ENCODE measurements at places on chromosomes 11 and 22.

DNA sequence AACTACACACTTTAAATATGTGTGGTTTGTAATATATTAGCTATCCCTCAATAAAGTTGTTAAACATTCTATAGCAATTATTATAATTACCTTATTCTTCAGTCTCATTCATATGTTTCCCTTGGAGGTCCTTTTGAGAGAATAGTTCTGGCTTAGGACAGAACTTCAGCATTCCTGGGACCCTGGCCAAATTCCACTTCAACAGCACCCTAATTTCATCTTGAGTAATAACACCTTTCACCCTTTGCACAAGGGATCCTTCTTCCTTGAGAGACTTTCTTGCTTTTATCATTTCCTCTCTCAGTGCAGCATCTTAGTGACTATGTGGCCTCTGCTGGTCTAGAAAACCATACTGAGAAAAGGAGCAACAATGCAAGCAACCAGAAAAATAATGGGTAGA is 255.9 kb downstream of the C11orf87 start:
- DNase-seq: no peak

DNA sequence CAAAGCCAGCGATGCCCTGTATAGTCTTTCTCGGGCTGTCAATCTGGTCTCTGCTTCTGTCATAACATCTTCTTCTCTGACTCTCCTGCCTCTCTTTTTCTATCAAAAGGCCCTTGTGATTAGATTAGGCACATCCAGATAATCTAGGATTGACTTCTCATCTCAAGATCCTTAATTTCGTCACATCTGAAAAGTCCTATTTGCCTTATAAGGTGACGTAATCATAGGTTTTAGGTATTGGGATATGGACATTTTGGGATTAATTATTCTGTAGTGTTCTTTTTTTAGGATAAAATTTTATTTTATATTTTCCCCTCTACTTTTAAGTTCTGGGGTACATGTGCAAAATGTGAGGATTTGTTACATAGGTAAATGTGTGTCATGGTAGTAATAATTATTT is 480.8 kb upstream of the CCDC90B start:
- DNase-seq: no peak

DNA sequence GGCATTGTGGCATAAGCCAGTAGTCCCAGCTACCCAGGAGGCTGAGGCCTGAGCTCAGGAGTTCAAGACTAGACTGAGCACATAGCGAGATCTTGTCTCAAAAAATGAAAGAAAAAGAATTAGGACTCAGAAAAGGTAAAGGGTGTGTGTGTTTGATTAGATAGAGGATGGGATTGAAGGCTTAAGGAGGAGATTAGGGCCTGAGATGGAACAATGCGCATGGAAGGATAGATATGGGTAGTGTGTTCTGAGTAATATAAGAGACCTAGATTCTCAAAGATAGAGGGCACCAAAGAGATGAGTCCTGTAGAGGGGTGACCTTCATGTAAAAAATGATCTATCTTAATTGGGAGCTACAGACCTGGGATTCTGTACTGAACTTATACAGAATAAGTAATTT is 17.3 kb upstream of the RAB30 start:
- no peak for DNase-seq

GRCh38 chr11:70415642-70416395 is 17.5 kb downstream of the CTTN start:
- no peak for DNase-seq

DNA sequence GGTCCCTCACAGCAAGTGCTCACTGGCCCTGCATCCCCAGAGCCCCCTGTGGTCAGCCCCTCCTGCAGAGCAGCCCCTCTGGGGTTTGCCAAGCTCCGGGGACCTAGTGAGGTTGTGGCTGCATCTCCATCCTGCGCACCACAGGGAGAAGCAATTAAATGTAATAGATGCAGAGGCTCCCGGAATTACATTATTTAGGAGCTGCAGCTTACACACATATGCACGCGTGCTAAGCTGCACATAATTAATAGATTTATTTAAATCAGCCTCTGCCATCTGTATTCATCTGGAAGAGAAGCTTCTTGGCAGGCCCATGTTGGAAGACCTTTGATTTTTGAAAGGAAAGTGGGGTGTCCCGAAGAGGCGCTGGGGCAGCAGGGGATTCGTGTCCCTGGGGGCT is 1271.5 kb downstream of the BRD1 start:
- no peak for DNase-seq

DNA sequence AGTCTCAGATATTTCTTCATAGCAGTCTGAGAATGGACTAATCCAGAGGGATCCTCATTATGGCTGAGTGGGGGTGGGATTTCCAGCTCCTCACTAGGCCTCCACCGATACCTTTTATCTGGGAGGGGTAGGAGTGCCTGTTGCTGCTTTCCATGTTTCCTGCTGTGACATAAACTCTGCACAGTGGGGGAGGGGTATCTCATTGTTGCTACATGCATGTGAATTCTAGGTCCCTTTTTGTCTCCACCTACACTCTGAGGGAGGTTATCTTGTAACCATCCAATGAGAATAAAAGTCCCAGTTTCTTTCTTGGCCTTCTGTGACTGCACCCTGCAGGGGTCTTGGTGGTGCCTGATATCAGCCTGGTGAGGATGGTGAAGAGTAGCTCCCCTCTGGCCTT is 60.5 kb downstream of the ADAMTS15 start:
- no peak for DNase-seq

- DNase-seq: no peak
Observed at GRCh38 chr22:47337161-47337621, 574.7 kb downstream of the TBC1D22A start.

DNA sequence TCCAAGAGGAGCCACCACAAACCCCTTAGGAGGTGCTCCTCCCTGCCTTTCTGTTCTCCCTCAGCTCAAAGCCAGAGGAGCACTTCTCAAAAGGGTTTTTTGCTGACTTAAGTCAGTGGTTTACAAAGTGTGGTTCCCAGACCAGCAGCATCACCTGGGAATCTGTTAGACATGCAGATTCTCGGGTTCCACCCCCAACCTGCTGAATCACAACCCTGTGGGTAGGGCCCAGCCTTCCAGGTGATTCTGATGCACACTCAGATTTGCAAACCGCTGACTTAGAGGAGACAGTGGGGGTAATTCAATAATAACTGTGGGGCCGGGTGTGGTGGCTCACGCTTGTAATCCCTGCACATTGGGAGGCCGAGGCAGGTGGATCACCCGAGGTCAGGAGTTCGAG is 22.8 kb downstream of the CREB3L1 start:
- DNase-seq: no peak

GRCh38 chr22:45683248-45683647 is 11.6 kb downstream of the ATXN10 start:
- no peak for DNase-seq

GRCh38 chr22:33706100-33706499 is 214.2 kb downstream of the LARGE1 start:
- DNase-seq: no peak

- DNase-seq: no peak
Observed at GRCh38 chr11:83221694-83222093, 28.2 kb downstream of the ANKRD42 start.

DNA sequence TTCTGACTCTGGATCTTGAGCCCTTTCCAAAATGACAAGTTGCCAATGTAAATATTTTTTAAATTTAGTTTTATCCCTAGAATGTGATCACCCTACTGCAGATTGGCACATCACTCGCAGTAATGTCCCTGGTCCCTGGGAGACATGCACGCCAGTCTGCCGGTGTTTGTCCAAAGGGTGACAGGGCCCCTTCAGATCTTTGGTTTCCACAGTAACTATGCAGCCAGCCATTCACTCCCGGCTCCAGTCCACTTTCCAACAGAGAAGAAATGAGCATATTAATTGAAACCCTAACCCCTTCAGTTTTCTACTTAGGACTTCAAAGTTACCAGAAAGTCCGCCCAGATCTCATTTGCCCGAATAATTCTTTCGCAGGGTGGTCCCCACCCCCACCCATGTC is 25.8 kb upstream of the RASSF10 start:
- no peak for DNase-seq

- no peak for DNase-seq
Observed at GRCh38 chr11:44359162-44359561, 49.2 kb upstream of the ALX4 start.

- DNase-seq: no peak
Observed at GRCh38 chr11:69089258-69089657, 40.5 kb downstream of the TPCN2 start.

- no peak for DNase-seq
Observed at GRCh38 chr22:28819253-28820096, 19.1 kb upstream of the XBP1 start.

- DNase-seq: no peak
Observed at GRCh38 chr11:121777056-121777455, 324.3 kb upstream of the SORL1-AS1 start.

DNA sequence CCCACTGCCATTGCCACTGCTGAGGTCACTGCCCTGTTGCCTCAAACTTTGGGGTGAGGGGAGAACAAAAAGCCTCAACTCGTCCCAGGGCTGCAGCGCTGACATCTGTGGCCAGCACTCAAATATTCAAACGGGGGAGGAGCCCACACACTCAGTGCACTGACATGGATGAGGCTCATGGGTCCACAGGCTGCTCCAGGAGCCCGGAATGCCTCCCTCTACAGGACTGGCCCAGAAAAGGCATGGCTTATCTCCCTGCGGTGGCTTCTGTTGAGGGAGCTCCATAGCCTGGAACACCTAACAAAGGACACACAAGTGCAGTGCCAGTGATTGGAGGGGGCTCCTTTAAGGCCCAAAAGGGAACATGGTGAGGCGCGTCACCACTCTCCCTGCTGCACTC is 341.1 kb upstream of the LUZP2 start:
- no peak for DNase-seq

DNA sequence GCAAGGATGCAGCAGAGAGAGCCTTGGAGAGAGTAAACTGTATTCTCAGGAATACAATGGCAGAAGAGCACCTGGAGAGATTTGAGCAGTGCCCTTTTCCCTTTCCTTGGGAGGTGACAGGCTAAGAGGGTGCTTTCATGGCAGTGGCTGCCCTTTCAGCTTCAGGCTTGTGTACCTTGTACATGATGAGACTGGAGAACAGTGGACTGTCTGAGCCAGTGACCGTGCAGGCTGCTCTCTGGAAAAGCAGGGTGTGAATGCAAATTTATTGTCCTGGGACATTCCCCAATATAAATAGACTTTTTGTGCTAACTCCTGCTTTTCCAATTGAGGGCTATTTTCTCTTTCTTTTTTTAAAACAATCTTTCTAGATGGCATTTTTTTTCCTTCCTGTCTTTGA is 99.3 kb downstream of the TRIM44 start:
- DNase-seq: no peak

DNA sequence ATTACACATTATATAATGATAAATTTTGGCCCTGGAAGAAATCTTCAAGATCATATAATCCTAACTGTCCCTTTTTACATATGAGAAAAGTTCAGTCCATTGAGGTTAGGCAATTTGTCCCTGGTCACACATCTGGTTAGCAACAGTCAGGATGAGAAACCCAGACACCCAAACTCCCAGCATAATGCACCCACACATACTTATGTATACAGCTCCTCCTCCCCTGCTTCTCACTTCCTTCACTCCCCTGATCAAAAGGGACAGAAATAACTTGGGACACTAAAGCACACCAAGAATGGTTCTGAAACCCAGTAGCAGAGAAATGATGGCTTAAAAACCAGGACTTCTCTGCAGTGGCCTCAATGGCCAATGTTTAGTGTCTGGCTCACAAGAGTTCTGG is 11.1 kb downstream of the NUMA1 start:
- DNase-seq: no peak

DNA sequence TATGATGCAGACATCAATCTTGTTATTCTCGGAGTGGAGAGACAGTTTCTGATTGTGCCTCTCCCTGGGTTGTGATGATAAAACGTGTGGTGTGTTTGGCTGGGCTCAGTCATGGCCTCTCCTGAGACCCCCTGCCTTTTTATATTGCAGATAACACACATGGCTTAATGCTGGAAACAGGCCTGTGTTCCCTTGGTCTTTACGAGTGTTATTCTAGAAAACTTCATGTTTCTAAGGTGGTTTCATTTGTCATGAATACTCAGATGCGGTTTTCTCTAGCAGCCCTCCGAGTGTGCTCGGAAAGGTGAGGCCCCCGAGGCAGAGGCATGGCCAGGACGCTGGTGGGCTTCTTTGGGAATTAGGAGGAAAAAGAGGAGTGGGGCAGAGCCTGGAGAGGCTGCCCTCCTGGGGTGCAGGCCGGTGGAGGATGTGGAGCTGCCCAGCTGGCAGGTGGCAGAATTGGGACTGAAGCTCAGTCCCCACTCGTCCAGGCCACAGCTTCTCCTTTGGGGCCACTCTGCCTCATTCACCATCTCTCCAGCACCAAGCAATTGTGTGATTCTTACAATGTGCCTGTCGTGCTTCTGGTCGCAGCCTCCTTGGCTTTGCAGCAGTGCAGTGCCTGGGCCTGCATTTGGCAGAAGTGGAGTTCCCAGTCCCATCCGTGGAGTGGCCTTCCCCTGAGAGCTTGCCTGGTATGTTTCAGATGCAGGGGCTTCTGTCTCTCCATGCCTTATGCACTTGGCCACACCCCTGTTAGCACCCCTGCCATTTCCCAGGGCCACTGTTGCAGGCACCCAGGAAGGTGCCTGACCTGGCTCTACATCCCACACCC is 309.6 kb downstream of the TBC1D22A start:
- no peak for DNase-seq

GRCh38 chr11:66708701-66709100 is 20.3 kb downstream of the SPTBN2 start:
- DNase-seq: no peak

GRCh38 chr11:134410766-134411165 is 1.3 kb downstream of the B3GAT1 start:
- no peak for DNase-seq

DNA sequence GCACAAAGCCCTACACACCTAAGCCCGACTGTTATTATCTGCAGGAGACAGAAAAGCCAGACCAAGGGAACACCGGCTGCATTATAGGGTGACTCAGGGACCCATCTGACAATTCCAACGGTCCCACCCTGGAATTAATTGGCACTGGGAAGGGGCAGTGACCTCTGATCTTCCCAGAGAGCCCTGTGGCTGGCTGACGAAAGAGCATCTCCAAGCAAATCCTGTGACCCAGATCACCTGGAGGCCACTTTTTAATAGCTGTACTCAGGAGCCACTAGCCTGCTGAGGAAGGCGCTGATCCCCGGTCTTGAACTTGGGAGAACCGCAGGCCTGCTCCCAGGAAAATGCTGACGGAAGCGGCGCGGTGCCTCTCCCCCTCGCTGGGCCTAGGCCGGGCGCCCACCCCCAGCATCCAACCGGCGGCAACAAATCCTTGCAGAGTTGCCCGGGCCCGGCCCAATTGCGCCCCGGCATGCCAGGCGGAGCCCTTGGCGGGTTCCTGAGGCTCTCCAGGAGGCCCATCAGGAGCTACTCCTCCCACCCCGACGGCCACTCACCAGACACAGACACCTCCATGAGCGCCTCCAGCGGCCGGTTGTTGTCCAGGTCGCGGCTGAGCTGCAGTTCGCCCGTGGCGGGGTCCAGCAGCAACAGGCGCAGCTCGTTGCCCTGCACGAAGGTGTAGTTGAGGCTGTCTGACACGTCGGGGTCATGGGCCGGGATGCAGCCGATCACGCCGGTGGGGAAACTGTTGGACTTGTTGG is 4.2 kb downstream of the CELSR1 start:
- DNase-seq: no peak

GRCh38 chr11:64729851-64730382 is 6.9 kb upstream of the NRXN2 start:
- no peak for DNase-seq
